T-helper 1 cell (primary cell): ENCODE measurements at places on chromosomes 5 and 9.

DNA sequence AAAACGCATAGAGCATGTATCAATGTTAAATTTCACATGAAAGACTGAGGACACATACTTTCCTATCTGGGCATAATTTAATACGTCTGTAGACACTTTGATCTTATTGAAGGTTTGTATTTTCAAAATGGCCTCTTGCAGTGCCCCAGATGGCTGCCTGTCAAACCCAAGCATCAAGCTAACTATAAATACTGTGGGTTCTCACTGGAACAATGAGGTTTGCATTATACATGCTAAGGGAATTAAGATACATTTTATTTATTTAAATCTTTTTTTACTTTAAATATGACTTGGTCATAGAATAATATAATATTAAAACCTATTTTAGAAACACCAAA lies 702.9 kb upstream of the GRAMD2B start:
- DNase-seq, result no peak

GRCh38 chr5:9500625-9501024 lies 45.2 kb downstream of the SEMA5A start:
- no peak for DNase-seq

DNA sequence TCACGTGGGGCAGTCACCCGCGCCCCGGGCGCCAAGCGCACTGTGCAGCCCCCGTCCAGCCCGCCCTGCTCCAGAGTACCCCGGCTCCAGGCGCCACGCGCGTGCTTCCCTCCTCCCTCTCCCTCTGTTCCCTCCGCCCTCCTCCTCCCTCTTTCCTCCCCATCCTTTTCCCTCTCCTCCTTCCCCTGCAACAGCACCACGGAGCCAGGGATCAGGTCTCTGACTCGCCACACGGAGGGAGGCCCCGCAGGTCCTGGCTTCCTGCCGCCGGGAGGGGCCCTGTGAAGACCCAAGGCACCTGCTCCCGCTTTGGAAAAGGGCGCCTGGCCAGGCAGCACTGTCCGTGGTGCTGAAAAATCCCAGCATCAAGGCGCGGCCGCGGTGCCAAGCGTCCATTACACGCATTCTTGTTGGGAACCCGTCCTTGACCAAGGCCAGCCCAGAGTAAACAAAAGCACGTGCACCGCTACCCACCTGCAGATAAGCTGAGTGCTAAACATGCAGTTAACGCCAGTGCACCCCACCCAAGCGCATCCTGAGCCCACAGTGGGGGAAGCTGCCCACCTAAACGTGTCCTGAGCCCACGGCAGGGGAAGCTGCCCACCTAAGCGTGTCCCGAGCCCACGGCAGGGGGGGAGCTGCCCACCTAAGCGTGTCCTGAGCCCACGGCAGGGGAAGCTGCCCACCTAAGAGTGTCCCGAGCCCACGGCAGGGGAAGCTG lies 21.7 kb downstream of the SLC6A18 start:
- DNase-seq, result no peak

GRCh38 chr9:133629221-133630110 lies 6.7 kb upstream of the DBH start:
- no peak for DNase-seq

DNA sequence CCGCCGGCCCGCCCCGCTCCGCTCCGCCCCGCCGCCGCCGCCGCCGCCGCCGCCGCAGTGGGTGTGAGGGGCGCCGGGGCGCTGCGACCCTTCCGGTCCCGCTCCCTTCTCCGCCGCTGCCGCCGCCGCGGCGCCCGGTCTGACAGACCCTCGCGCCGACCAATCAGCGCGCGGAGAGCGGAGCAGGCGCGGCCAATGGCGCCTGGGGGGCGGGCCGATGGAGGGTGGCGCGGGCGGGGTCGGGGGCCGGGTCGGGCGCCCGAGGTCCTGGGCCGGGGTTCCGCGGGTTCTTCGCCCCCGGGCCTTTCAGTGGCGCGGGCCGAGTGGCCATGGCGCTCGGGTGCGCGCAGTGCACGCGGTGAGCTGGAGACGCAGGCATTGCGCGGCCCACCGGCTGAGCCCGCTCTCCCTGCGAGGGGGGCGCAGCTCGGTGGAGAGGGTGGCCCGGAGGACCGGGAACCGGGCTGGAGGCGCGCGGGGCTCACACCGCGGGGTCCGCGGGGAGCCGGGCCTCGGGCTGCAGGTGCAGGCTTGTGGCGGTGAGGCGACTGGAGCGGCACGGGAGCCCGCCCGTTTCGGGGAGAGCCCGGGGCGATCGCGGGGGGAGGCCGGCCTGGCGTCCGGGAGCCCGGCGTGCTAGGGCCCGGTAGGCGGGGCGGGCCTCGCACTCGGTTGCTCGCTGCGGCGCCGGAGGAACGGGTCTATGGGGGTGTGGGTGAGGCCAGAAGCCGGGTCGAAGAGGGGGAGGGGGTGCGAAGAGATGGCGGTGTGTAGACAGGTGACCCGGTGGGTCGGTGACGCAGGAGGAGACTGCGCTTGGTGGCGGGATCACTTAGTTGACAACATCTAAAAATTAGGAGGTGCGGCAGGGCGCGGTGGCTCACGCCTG lies at the start of gene MAPK9:
Gene MAPK9, minus strand, starts transcription at position 141 of the 889 bp plus-strand sequence. CDS start 11,522 bp downstream, outside the sequence.
- DNase-seq, result peak; percentile 84

- no peak for DNase-seq
Measured at GRCh38 chr9:130681769-130682420, 11.7 kb upstream of the EXOSC2 start.

DNA sequence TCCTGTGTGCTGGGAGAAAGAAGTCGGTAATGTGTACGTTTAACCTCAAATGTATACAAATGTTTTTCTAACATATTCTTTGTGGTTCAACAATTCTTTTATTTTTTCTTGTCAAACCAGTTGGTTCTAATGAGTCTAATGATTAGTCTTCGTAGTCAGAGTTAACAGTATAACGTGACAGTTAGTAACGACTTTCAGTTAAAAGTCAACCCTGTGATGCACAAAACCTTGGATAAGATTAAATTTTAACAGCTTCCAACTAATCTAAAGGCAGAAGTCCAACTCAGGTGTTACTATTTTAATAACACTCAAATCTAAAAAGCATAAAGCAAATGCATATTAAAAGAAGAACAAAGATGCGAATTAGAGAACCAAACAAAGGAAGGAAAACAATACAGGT lies 47.0 kb downstream of the SEMA6A start:
- no peak for DNase-seq

DNA sequence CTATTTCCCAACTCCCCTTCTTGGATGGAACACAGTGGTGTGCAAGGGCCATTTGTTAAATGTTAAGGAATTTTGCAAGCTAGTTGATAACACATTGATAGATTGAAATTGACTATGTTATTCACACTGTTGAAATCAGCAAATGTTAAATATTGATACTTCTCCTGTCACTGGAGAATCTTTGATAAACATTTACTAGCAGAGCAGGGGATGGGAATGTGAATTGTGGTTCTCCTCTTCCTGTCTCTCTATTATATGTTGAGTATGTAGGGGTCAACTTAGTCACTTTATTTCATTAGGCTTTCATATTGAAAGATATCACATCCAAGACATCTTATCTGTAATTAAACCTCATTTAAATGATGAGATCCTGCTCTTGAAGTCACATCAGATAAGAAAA lies 533.9 kb downstream of the TLR4 start:
- DNase-seq, result no peak

- no peak for DNase-seq
Measured at GRCh38 chr5:115418788-115419187, 122.3 kb upstream of the CCDC112 start.

DNA sequence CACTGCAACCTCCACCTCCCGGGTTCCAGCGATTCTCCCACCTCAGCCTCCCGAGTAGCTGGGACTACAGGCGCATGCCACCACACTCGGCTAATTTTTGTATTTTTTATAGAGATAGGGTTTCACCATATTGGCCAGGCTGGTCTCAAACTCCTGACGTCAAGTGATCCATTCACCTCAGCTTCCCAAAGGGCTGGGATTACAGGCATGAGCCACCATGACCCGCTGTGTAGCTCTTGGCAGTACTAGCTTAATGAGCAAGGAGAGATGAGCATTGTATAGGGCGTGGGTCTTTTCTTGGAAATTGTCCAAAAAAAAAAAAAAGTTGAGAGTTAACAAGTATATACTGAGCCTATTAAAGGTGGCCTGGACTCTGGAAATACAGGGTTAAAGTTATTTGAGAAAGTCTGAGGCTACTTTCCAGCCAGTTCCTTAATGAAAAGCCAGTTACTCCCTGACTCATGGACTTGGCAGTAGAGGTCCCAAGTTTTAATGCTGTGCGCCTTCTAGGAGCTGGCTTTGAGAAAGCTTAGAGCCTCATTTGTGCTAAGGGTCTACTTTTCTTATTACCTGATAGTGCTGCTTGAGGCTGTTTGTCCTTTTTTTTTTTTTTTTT lies 4.2 kb upstream of the FGF18 start:
- no peak for DNase-seq

GRCh38 chr5:145470396-145470979 lies 364.7 kb downstream of the PRELID2 start:
- DNase-seq, result no peak

DNA sequence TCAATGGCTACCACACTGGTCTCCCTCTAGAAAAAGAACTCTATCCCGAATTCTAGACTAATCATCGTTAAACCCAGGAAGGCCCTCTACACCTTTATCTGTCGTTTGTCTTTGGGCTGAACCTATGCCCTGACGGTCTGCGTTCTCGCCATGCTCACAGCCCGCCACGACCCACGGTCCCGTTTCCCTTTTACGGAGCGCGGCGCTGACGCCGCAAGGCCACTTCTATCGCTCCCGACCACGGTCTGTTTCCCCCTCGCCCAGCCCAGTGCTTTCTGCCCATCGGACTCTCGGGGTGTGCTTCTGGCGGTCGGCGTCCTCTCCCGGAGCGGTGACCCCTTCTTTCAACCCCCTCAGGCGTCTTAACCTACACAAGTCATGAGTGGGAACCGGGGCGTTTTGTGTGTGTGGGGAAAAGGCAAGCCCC lies 974 bp downstream of the C9orf40 start:
- DNase-seq, result peak; percentile 52

GRCh38 chr5:77046416-77047073 lies 16.3 kb downstream of the AGGF1 start:
- DNase-seq, result no peak

DNA sequence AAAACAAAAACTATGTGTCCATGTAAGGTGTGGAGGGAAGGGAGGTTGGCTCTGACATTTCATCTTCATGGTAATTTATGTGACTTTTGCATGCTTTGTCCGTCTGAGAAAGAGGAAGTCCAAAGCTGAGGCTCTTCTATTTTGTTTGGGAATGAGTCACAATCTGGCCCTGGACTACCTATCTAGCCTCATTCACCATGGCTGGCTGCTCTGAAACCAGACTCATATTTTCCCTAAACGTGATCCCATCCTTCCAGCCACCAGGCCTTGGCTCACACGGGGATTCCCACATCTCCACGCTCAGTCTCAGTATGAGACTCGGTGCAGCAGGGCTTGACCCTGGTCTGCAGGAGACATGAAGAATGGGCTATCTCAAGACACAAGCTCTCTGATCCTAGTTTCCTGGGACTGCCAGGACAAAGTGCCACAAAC lies 672.8 kb downstream of the ACTL7B start:
- DNase-seq, result no peak

DNA sequence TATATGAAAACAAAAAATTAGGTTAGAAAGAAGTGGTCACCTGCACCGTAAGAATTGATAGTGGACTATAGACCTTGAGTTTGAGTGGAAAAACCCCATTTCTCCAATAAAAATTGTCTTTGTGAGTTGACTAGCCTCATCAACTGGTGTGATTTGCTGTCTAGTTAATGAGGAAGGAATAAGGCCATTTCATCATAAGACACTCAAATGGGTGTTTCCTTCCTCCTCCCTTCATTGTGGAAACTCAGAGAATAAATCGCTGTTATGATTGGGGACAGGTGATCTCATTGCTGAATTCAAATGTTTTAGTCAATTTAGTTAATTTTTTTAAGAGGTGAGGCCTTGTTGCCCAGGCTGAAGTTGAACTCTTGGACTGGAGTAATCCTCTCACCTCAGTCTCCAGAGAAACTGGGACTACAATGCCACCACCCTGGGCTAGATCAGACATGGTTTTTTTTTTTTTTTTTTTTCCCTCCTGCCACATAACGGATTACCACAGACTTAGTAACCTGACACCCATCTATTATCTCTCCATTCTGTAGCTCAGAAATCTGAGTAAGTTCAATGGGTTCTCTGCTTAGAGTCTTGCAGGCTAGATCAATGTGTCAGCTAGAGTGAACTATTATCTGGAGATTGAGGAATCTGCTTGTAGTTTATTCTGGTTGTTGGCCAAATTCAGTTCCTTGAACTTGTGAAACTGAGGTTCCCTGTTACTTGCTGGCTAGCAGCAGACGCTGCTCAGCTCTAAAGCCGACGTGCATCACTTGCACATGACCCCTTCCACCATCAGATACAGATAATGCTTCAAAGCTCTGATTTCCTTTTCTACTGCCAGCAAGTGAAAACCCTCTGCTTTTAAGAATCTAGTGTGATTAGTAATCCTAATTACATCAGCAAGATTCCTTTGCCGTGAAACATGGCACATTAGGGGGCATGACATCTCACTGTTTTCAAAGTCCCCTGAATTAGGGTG lies 663.8 kb upstream of the CDH9 start:
- no peak for DNase-seq

DNA sequence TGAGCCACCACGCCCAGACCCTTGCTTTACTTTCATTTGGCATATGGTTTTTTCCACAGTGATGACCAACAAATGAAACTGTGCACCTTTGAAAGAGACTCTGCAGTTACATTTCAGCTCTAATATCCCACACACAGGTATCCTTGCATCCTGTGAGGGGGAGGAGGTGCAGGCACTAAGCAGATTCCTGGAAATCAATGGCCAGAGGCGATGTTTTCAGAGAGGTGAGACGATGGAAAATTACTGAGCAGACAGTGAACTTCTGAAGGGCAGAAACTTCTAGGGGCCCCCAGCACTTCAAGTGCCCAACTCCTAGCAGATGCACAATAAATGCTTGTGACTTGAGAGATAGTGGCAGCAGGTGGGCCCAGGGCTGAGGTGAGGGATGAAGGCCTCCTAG lies 29.8 kb upstream of the GNE start:
- DNase-seq, result no peak
